ENCODE measurements at places on chromosomes 5 and 9.

- DNase-seq = no peak
Observed at GRCh38 chr9:87089929-87090328, 142.6 kb upstream of the GAS1 start.

DNA sequence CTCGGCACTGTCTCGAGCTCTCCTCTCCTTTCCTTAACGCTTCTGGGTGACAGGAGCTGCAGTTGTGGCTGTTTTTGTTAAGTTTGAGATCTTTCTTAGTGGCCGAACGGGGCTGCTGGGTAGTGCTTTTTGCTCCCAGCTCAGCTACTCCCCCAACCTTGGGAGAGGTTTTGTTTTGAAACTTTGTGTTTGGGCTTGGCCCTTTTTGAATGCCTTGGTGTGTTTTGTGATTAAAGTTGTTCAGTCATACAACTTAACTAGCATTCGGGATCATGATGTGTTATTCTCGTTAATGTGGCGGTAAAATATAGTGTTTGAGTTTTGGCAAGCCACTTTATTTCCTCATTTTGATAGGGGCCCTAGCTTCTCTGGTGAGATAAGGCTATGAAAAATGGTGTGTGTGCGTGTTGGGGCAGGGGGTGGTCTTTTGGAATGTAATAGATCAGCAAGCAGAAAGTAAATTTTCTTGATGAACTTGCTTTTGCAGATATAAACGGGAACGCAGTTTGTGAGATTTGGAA lies 1.1 kb downstream of the KDM3B start:
- no peak for DNase-seq

- DNase-seq = no peak
Observed at GRCh38 chr5:61744690-61745619, 412.9 kb downstream of the ZSWIM6 start.

GRCh38 chr5:107367939-107368338 lies 302.8 kb downstream of the EFNA5 start:
- no peak for DNase-seq

DNA sequence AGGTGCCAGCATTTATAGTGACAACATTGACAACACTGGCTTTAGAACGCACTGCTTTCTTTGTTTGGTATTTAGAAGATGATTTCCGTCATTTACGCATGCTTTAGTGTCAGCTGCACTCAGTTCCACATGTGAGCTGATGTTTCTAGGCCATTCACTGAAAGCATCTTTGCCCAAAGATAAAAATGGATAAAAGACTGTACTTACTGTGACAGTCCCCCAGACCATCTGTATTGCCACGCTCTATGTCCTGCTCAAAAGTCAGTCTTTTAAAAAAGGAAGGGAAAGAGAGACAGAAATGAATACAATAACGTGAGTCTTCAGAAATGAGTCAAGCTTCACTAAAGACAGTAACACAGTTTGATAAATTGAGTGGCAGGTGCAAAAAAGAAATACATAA lies 99.3 kb downstream of the SEMA6A start:
- no peak for DNase-seq

- DNase-seq = no peak
Observed at GRCh38 chr5:142938266-142938880, 168.2 kb downstream of the ARHGAP26 start.

DNA sequence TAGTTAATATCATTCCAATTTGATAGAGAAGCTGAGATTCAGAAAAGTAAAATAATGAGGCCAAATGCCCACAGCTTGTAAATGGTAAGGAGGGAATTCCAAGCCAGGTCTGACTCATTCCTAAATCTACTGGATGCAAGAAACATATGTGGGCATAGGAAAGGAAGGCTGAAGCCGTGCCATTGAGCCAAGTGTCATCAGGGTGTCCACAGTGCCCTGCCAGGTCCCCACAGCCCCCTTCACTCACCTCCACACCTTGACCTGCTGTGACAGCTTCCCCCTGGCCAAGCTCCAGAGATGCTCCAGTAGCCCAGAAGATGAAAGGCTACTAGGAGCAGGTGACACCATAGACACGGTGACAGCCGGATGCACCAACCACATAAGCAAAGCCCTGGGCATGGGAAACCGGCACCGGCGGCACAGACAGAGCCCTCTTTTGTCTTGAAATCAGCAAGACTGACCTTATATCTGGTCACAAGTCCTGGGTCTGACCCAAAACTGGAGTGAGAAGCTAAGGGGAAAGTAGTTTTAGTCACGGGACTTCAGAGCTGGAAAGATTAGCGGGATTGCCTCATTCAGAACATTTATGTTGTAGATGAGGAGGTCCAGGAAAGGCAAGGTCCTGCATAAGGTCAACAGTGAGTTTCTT lies 20.1 kb upstream of the FAT2 start:
- no peak for DNase-seq

Data from NCI-H345 (cell line).